ENCODE measurements at places on chromosomes 4 and X.
A peak's percentile ranks its signal among the peaks of the same experiment; 100 is the strongest.

- no peak for DNase-seq
Observed at GRCh38 chrX:16335181-16335580, 167.9 kb downstream of the MAGEB17 start.

DNA sequence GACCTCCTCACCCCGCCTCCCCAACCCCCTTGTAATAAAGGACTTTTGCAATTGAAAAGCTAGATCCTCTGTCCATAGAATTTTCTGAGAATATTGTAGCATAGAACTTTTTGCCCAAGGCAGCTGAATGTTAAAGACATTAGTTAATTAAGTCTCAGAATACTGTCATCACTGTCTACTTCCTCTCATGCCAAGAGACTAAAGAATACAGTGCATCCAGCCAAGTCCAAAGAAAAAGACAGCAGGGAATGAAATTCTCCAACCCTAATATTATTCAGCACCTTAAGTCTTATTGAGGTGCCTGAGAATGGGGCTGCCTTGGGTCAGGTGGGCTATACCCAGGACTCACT, 313.3 kb upstream of the GATB start:
- no peak for DNase-seq

DNA sequence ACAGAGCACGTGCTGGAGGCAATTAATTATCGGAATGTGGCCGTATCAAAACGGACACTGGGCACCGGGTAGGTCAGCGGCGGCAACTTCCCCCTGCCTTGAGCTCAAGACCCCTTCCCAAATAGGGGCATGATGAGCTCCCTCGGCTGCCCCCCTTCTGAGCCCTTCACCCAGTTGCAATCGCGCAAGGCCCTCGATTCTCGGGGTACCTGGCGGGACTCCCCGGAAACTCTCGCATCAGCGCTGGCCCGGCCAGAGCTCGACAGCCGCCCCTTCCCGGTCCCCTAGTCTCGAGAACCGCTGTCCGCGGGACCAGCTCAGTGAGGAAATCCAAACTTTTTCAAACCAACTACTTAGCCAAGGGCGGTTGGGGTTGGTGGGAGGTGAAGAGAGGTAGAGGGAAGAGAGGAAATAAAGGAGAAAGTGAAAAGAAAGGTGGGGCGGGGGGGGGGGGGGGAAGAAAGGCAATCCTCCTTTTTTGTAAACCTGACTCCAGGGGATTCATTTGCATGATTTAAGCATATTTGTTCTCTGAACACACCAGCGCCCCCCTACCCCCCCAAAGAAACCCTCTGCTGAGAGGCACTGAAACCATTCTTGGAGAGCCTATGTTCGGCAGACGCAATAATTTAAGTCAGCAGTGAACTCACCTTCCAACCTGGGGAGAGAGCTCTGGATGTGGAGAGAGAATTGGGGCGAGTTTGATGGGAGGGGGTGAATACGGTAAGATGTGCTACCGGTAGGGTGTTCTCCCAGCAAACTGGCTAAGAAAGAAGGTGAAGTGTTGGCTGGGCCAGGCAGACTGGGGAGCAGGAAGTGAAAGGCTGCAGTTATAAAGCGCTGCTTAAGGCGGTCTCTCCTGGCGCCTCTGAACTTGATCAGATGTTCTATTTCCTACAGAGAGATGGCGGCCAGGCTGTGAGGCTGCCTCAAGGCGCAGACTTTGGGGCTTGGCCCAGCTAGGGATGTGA, 2.0 kb upstream of the ZIC3 start:
- DNase-seq, result no peak

DNA sequence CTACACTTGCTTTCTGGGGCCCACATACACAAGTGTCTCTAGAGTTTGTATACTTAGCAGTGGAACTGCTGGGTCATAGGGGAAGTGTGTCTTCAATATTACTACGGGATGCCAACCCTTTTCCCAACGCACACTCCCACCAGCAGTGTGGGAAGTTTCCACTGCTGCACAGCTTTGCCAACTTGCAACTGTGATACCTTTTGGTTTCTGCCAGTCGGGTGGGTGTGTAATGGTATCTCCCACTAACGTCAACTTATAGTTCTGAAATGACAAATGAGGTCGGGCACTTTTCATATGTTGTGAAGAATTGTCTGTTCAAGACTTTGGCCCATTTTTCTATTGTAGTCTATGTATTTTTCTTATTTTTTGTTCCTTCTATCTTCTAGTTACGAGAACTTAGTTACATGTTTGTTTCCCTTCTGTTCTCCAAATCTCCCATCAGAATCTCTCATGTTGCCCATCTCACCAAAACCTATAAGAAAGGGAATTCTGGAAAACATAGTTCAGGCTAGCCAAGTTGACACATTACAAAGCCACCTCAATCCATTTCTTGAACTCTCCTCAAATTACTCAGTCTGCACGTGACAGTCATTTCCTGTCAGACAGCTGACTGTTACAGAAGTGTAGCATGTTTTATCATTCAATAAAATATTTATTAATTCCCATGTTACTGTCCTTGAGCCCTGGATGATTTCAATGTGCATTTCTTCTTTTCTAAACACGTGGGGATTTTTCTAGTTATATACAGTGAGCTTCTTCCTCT, 30.7 kb downstream of the PNMA6E start:
- DNase-seq, result peak; percentile 6

DNA sequence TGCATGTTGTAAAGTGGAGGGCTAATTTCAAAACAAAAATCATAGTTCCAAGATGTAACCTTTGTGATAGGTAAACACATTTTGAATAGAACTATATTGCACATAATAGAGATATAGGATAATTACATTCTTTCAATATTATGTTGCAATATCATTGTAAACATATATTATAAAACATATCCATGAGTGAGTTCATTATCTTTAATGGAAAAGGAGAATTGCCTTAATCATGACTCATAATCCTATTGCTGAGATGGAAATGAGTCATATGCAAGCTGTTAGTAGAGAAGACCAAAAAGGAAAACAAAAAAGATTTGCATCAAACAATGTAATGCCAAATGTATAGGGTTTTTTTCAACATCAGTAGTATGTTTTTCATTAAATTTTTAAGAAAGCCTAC, 73.7 kb upstream of the WDR44 start:
- DNase-seq, result peak; percentile 47

DNA sequence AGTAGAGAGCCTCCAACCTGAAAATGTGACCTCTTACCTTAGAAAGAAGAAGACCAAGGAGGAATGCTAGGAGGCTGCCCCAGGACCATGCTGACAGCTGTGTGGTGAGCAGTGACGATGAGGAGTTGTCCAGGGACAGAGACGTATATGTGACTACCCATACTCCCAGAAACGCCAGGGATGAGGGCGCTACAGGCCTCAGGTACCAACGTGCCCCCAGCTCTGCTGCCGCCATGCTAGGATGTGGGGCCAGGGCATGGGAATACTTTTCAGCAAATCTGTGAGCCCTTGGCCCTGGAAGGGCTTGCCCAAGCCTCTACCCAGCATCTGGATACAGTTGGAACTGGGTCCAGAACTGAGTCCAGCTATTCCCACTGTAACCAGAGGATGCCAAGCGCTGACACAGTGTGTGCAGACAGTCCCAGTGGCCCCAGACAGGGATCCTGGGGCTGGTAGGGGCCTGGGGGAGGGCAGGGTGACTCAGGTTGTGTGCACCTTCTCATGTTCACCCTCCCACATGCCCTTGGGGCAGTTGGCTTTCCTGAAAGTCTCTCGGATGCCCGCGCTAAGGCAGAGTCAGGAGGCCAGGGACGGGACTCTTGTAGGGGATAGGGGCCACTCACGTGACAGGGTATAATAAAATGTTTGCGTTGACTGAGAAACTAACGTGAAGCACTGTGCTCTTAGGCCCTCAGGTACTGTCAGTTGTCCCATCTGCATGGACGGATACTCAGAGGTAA, 23.9 kb upstream of the FAM193A start:
- DNase-seq, result no peak

DNA sequence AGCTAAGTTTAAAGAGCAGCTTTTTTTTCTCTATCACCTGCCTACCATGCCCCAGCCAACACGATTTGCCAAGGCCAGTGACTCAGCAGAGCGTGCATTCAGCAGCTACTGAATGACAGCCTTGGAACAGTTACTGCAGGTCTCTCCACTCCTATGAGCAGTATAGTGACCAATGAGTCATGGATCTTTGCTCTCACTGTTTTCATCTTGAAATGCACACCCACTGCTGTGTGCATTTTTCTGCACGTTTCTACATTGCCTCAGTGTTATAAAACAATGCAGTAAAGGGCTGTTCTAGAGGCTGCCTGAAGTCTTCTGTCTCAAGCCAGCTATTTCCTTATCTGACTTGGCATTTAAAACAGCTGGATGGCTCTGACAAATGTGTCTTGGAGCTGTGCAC, 66.0 kb upstream of the C4orf54 start:
- peak; percentile 75 for DNase-seq

DNA sequence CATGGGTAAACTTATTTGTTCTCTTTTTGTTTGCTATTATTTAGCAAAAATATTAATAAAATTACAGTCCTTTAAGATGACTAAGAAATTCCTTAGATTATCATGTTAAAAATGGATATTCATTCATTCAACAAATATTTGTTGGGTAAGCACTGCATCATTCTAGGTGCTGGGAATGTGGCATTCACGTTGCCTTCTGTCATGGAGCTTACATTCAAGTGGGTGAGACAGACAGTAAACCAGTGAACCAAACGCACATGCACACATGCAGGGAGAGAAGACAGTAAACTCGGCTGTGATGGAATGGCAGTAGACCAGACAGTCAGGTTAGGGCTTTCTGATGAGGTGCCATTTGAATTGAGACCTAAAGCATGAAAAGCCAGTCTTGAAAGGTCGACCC, 91.8 kb downstream of the STOX2 start:
- DNase-seq, result peak; percentile 3

DNA sequence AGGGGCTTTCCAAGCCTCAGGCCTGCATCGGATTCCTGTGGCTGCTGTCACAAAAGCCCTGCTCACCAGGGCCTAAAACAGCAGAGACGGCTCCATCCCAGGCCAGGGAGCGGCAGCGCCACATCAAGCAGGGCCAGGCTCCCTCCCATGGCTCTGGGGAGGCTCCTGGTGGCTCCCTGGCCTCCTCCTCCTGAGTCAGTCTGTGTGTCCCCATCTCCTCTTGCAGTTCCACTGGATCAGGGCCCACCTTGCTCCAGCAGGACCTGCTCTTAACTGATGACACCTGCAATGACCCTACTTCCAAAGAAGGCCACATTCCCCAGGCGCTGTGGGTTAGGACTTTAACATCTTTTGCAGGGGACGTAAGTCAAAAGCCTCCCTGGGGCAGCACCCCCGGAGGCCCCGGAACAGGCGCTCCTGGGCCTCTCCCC, 51.9 kb downstream of the CPZ start:
- no peak for DNase-seq

- no peak for DNase-seq
Observed at GRCh38 chr4:31272331-31273061, 552.3 kb downstream of the PCDH7 start.

GRCh38 chrX:17590892-17591740, 146.2 kb upstream of the SCML1 start:
- DNase-seq, result peak; percentile 80

- DNase-seq, result no peak
Observed at GRCh38 chr4:1293991-1294390, 4.3 kb downstream of the MAEA start.

DNA sequence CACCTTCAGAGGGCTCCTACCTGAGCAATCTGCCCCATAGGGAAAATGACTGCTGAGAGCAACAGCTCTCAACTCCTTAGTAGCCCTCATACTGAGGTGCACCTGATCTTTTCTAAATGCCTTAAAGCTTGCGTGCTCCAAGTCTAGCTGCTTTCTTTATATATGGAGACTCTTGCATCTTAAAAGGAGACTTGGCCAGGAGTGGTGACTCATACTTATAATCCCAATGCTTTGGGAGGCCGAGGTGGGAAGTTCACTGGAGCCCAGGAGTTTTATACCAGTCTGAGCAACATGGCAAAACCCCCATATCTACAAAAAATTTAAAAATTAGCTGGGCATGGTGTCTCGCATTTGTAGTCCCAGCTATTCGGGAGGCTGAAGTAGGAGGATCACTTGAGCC, 78.1 kb upstream of the TRIM2 start:
- DNase-seq, result no peak

DNA sequence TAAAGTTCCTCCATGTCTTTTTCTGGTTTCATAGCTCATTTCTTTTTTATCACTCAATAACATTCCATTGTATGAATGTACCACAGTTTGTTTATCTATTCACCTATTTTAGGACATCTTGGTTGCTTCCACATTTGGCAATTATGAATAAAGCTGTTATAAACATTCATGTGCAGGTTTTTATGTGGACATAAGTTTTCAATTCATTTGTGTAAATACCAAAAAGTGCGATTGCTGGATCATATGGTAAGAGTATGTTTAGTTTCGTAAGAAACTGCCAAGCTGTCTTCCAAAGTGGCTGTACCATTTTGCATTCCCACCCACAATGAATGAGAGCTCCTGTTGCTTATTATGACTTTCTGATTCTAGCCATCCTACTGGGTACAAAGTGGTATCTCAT, 36.3 kb upstream of the ZFX start:
- peak; percentile 44 for DNase-seq

DNA sequence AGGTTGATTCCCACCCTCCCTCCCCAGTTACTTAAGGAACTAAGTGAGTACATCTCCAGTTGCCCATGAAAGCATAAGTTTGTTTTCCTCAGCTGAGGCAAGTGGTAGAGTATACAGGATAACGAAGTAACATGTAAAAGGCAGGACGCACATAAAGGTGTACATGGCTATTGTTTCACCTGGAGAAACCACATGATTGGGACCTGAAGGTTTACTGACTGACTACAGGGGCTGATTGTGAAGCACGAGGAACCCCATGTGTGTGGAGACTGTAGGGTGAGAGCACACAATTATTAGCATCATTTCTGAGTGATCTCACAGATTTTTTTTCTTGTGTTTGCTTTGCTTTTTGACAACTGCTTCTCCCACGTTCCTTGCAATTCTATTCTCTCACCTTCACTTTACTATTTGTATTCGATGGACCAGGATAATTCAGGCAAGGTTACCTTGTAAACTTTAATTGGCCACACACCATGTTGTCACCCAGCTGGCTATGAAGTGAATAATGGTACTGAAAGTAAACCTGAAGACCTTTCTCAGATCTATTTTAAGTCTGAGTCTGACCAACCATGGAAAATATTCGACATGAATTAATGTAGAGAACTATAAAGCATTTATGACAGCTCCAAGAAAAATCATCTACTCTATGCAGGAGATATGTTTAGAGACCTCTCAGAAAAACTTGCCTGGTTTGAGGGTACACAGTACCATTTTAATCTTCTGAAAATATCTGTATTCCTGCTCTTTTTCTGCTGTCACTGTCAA, 102.5 kb upstream of the MYOZ2 start:
- DNase-seq, result no peak

- no peak for DNase-seq
Observed at GRCh38 chr4:86621435-86621834, 27.3 kb downstream of the PTPN13 start.

DNA sequence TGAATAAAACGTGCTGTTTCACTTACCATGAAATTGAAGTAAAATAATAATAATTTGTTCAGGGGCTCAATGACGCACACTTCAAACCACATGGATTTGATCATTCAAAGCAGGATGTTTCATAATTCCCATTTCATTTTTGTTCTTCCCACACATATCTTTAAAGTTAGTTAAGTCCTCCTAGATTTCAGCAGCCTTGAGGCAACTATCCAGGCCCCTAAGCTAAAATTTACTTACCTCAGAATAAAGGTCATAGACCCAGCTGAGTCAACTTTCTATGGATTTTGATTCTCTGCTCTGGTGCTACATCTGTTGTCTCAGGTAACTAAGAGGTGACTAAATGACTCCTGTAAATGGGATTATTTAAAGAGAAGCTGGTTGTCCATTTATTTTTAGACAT, 25.0 kb downstream of the GPR174 start:
- peak; percentile 30 for DNase-seq

GRCh38 chr4:146146918-146147317, 28.6 kb upstream of the LSM6 start:
- DNase-seq, result no peak

All from fibroblast of mammary gland (primary cell).